Uterus (tissue), 4 donors: ENCODE measurements at places on chromosomes 16 and 17.

DNA sequence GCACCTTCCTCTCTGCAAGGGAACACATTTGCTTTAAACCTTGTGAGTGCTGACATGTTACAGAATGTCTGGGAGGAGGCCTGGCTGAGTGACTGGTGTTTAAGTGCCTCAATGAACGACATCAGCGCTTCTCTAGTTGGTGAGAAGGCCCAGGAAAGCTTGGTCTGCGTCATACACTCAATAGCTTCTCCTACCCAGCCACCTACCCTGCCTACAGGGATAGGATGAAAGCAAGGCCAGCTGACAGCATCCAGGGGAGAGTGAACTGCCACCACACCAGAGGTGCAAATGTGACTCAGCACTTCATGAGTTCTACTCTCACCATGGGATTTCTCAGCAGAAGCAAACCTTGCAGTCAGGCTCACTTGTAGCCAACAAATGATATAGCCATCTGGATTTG is 31.7 kb upstream of the CFAP20 start:
- DNase-seq = no peak

DNA sequence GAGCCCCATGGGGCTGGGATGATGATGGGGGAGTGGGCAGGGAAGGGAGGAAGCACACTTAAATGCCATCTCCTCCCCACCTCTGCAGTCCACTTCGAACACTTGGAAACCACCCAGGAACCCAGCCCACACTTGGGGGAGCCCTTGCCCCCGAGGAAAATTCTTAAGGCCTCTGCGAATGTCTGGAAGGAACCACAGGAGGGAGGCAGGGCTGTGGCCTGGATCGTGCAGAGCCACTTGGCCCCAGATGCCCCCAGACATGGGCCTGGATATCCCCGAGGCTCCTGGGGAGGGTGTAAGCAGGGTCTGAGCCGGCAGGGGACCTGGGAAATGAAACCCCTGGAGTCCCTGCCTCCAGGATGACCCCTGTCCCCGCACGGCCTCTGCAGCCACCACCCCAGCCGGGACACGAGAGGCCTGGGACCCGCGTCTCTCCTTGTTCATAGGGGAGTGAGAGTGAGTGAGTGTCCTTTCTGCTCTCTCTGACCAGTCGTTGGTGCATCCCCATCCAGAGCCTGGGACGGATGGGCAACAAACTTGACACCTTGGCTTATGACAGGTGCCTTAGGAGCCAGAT is 11.8 kb upstream of the MTSS2 start:
- DNase-seq = peak; percentile 48

DNA sequence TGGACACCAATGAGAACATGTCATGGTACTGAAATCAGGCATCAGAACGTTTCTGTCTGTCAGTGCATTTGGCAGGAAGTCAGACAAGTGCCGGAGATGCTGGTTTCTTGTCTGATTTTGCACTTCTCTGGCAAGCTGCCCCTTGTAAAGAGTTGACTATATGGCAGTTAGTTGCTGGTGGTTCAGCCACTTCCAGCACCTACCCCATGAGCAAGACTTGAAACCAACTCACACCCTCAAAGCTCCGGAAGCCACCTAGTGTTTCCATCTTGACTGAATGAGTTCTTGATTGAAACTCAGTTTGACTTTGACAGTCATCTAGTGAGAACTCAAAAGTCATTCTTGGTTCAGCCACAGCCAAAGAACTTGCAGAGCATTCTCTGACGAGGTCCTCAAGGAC is 225.1 kb downstream of the SPECC1 start:
- no peak for DNase-seq

DNA sequence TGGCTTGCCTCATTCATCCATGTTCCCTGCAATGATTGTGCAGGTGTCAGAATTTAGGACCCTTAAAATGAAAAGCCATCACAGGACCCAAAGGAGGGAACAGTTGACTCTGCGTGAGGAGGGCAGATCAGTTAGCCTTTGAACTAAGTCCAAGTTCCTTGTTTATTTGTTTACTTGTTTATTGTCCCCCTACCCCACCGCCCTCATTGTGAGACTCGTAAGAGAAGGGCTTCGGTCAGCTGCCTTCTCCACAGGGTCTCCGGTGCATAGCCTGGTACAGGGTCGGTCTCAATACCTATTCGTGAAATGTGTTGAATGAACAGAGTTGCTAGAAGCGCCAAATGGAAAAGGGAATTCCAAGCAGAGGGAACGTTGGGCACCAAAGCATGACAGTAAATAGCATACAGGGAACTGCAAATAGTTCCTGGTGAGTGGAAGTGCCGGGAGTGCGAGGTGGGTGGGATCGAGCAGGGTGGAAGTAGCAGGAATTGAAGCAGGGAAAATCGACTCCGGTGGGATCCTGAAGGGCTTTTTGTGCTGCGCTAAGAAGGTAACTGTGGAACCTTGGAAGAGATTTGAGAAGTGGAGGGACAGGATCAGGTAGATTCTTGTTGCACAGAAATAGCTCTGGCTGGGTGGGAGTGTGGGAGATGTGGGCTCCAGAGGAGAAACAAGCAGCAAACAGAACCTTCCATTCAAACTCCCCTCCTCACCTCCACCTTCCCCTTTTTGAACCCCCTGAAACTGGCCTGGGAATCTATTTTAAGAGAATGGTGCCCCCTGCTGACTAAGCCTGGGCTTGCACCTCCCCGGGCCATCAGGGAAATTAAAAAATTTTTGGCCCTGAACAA is 12.7 kb downstream of the SLC35B1 start:
- DNase-seq = peak; percentile 63

DNA sequence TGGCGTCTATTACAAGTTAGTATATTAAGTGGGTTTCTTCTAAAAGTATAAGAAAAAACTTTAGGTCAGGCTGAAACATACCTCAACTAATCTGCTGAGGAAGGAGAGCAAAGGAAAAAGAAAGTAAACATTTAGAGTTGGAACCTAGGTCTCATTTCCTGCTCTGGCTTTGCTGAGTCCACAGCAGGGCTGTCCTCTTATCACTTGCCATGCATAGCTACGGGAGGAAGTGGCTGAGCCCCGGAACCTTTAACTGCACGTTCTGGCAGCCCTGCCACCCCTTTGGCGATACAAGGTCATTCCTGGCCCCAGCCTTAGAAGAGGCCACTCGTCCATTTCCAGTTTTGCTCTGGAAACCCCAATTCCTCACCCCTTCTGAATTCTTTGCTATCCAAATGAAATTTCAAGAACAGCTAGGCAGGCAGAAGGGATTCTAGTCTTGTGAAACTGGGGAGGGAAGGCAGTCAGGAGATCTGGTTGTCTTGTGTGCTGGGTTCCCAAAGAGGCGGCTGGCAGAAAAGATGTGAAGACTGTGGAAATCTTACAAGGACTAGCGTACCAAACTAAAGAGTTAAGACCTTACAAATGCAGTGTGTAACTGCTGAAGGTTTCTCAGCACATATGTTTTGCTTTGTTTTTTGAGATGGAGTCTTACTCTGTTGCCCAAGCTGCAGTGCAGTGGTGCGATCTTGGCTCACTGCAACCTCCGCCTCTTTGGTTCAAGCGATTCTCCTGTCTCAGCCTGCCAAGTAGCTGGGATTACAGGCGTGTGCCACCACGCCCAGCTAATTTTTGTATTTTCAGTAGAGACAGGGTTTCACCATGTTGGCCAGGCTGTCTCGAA is 19.1 kb downstream of the WIPI1 start:
- DNase-seq = no peak

DNA sequence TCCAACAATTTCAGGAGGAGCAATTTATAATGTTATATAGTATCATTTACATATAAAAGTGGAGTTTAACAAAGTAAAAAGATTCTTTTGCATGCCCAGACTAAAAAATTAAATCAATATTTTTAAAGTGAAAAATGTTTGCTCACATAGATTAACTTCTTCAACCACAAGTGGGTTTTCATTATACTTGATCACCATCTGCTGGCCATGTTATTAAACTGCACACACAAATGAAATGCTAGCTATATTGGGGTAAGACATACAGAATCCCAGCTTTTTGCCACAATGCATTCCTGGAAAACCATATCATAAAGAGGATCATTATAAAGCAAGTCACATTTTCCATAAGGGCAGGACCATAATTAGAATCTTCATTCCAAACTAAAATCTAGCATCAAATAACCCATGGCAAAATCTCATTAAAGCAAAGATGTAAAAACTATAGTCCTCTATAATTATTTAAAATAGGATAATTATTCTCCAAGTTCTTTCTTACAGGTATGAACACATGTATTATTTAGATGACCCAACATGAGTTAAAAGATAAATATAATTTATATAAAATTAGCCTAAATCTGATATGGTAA is 26.3 kb downstream of the CEP112 start:
- no peak for DNase-seq

- no peak for DNase-seq
Observed at GRCh38 chr16:67016143-67016542, 12.8 kb upstream of the CBFB start.

DNA sequence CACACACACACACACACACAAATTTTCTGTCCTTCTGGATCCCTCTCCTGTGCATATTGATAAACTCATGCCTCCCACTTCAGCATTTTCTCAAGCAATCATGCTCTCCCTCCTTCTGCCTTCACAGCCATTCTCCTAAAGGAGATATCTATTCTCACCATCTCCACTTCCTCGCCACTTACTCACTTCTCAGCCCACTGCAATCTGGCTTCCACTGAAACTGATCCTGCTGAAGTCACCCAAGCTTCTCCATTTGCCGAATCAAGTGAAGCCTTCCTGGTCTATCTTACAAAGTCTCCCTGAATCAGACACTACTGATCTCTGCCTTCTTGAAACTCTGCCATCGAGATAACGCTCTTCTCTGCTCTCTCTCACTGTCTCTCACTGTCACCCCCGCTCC is 54.0 kb upstream of the GNAO1 start:
- DNase-seq = no peak

- no peak for DNase-seq
Observed at GRCh38 chr17:66087073-66087472, 104.9 kb downstream of the CEP112 start.

GRCh38 chr17:81961521-81962498 is 823 bp upstream of the NOTUM start:
- no peak for DNase-seq

DNA sequence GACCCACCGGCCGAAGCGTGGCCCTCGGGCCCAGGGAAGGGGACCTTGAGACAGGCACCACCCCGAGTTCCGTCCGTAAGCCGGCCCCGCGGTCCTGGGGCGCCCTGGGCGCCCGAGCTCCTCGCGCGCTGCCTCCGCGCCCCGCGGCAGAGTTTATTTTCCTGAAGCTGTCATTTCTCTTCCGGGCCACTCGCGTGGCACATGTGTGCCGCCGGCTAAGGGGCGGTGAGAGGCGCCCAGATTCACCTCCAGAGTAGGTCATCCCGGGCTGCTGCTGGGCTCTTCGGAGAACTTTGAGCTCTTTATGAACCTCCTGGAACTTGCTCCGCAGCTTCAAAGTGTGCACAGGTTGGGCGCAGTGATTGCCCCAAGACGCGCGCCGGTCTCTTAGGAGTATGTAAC is 489 bp downstream of the ZC3H18 start:
- DNase-seq = no peak

- no peak for DNase-seq
Observed at GRCh38 chr17:61326330-61326729, 73.3 kb upstream of the TBX2 start.

DNA sequence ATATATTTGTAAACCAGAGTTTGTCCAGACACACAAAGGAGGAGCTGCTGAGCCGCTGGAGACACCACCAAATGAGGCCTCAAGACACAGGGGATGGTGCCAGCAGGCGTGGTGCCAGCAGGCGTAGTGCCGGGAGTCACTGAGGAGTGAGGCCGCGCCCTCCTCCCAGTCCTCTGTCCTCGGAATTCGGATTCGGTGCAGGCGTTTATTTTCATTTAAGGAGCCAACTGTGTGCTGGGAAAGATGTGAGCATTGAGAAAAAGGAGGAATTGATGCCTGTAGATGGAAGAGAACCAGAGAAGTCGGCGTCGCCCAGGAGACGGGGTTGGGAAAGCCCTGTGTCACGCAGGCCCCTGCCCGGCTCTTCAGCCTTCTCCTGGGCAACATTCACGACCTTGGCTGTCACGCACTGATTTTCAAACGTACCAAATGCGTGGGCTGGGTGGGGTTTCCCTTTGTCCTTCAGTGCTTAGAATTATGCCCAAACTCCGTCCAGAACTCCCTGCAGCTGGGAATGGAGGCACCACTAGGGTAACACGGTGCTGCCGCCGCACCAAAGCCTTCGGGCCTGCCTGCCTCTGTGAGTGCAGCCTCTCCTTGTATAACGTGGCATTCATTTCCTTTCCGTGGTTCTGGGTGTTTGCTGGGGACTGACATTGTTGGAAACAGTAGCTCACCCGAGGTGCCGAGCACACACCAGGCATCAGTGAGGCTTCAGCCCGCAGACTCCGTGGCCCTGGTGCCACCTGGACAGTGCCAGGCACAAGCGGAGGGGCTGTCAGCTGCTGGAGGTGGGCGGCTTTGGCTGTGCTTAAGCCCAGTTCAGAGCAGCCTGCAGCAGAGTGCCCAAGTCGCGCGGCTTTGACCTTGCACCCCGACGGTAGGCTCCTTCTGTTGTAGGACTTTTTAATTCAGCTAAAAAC is 49.0 kb upstream of the CHMP6 start:
- peak; percentile 97 for DNase-seq

DNA sequence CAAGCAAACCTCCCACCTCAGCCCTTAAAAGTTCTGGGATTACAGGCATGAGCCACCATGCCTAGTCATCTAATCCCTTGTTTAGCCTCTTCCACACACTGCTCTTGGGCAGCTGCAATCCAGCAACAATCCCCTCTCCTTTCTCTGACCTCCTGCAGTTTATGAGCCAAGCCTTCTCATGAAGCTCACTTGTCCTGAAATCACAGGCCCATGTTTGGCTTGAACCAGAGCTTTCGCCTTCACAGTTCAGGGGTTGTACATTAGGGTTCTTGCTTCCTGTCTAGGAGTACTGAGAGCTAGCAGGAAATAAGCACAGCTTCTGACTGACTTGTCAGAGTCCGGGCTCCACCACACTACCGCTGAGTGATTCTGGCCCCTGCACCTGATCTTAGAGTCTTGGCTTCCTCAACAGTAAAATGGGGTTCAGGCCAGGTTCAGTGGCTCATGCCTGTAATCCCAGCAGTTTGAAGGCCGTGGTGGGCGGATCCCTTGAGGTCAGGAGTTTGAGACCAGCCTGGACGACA is 16.3 kb downstream of the ERAL1 start:
- DNase-seq = no peak

DNA sequence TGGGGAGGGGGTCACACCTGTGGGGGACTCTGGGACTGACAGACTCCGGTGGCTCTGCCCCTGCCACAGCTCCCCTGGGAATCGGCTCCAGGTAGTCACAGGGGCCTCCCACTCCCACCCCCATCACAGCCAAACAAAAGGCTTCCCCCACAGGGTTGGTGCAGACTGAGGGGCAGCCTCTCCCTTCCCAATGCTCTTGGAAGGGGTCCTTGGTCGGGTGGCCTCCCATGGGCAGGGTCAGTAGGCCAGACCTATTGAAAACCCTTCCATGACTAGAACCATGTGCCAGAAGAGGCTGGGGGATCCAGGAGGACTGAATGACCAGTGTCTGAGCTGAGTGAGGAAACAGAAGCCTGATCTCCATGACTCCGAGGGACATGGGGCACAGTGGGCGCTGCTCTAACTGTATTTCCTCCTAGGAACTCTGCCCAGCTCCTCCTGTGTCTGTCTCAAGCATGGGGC is 28.6 kb downstream of the TK2 start:
- no peak for DNase-seq
